ENCODE measurements at places on chromosomes 12 and 14.

- DNase-seq: no peak
These were observed 301.3 kb upstream of the STXBP6 start for GRCh38 chr14:25351269-25351668.

GRCh38 chr12:103326190-103326589, 169.6 kb downstream of the C12orf42 start:
- DNase-seq: no peak

DNA sequence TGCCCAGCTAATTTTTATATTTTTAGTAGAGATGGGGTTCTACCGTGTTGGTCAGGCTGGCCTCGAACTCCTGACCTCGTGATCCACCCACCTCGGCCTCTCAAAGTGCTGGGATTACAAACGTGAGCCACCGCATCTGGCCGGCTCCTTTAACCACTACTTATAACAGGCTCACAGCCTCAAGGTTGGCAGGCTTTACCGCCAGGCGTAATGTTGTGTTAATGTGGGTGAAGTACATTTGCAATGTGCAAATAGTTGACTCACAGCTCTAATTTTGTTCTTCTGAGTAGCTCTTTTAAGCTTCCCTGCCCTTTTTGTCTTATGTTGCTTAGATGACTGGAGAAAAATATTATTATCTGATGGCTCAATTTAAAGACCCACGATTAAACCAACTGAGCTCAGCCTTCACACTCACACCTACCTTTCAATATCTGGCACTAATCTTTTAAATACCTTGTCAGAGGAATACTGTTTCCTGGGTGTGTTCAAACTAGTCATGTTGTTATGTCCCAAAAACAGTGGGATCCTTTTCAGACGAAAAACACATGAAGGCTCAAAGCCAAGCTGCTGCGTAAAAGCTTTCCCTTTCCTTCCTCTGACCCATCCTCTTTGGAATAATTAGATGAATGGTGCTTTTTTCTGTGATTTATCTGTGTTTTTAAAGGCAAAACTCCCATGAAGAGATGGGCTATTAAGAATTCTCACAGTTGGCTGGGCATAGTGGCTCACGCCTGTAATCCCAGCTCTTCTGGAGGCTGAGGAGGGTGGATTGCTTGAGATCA, 57.2 kb upstream of the USP44 start:
- DNase-seq: no peak

DNA sequence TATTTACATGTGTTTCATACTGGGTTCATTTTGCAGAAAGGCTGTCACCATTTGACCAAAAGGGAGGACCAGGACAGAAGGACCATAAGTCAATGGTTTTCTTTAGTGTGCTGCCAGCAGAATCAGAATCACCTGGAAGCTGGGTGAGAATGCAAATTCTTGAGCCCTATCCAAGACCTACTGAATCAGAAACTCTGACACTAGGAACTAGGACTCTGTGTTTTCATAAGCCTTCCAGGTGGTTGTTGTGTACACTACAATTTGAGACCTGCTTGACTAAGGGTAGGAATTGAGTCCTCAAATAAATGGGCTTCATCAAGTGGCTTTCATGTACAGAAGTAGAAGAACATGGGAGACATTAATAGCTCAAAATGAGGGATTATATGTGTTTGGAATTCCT, 32.2 kb downstream of the PDE6H start:
- no peak for DNase-seq

DNA sequence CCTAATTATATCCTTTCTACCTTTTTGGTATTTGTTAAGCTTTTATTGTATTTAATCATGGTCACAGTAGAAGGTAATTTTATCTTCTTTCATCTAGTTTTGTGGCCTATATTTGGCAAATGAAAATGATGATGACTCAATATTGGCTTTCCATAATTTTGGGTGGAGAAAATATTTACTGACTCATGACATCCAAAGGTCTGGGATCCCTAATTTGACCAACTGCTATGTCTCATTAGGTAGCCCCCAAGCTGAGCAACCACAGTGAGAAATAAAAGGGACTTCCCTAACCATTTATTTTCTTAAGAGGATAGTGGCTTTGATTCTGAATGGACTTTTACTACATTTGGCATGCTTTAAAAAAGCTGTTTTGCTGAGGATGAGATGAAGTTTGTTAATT, 289.5 kb downstream of the RMST start:
- no peak for DNase-seq

DNA sequence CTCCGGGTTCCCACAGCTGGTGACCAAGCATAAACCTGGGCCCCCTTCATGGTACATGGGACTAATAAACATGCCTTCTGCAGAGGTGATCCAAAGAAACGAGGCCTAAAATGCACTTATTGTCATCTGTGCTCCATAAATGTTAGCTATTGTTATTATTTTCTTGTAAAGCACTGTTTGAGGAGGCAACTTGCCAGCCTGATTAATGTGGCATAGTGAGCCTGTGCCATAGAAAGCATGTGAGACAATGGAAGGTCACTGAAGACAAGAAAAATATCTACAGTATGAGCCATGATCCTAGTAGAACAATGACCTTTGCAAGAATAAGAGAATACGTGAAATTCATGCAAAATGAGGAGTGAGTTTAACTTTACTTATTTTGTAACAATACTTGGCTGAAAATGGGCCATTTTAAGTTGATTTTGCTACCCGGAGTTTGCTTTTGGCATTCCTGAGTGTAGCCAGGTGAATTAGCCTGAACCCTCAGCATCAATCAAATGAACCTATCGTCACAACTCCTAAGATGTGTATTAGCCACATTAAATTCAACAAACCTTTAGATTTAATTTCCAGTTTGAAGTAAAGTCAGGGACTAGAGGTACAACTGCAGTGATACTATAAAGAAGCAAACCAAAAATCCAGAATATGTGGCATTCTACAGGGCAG, 52.2 kb downstream of the CPM start:
- DNase-seq: no peak

GRCh38 chr12:125512541-125513298, 447.5 kb downstream of the AACS start:
- DNase-seq: no peak

DNA sequence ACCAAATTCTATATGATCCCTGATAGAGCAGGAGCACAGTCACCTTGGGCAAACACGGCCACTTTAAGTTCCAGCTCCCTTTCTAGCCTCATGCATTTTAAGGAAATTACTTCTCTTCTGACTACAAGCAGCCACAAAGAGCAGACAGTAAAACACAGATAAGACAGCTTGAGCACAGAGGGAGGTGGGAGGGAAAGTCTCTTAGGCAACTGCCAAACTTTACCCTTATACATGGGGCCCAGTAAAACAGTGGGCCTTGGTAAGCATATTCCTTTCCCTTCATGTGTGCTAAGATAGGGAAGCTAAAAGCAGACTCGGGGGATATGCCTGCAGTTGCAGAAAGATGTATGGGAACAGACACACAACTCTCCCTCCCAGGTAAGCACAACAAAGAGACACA, 235.9 kb downstream of the CPNE8 start:
- no peak for DNase-seq

DNA sequence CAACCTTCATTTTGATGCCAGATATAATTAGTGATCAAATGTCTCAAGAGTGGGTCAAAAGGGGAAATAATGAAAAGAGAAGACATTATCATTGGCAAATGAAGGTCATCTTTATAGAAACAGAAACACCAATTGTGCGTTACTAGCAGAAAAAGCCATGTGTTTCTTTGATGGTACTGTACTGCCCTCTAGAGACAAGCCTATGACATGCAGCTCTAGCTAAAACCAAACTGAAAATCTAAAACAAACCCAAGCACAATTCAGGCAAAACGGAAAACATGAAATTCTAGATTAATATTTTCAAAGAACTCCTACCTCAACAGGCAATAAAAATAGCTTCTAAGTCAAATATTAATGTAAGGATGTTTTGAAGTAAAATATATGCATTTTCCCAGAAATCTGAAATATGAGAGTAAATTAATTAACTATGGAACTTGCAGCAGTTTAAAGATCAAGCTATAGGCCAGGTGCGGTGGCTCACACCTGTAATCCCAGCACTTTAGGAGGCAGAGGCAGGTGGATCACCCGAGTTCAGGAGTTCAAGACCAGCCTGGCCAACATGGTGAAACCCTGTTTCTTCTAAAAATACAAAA, 115.4 kb downstream of the KLHL28 start:
- DNase-seq: no peak

- no peak for DNase-seq
These were observed 846 bp downstream of the MYO1A start for GRCh38 chr12:57049119-57049446.

GRCh38 chr12:101759396-101760047, 20.3 kb upstream of the SYCP3 start:
- no peak for DNase-seq

DNA sequence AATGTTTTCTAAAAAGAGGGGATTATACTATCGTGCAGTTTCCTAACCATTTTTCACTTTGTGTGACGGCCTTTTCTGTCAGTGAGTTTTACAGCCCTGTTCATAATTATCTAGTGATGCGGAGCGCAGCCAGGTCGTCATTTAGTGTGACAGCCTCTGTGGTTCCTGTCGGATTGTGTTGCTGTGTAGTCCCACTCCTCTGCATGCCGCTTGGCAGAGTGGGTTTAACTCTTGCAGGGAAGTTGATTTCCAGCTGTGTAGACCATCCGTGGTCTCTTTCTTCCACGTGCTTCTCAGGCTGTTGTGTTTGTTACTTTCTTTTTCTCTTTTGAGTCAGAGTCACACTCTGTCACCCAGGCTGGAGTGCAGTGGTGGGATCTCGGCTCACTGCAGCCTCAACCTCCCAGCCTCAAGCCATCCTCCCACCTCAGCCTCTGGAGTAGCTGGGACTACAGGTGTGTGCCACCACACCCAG, 8.6 kb downstream of the RAN start:
- DNase-seq: no peak

DNA sequence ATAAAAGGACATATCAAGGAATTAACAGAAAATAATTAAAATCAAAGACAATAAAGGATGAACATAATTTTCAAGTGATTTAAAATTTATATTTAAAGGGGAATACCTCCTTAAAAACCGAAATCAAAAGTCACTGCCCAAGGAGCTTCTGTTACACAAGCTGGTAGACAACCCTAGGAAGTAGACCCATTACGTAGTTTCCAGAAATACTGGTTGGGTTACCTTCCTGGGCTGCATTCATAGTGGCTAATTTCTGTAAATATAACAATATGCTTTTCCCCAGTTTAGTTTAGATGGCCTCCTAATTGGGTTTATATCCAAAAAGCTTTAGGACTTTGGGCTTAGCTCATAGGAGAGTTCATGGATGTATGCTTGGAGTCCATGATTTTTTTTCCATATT, 2.1 kb upstream of the EDDM3A start:
- no peak for DNase-seq

DNA sequence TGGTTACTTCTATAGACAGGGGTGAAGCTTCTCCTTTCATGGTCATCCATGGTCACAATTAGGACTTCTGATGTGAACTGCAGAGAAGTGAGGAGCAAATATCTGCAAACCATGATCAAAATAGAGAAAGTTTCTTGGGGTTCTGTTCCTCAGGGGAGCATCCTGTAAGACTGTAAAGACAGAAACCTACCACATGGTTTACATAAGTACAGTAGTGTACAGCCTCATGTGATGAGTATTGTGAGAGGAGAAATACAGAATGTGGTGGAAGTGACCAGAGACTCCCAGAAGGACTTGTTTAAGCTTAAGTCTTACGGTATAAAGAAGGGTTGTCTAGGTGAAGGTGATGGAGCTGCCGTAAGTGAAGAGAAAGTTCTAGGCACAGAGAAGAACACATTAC, 484.7 kb downstream of the LRIG3 start:
- DNase-seq: no peak

DNA sequence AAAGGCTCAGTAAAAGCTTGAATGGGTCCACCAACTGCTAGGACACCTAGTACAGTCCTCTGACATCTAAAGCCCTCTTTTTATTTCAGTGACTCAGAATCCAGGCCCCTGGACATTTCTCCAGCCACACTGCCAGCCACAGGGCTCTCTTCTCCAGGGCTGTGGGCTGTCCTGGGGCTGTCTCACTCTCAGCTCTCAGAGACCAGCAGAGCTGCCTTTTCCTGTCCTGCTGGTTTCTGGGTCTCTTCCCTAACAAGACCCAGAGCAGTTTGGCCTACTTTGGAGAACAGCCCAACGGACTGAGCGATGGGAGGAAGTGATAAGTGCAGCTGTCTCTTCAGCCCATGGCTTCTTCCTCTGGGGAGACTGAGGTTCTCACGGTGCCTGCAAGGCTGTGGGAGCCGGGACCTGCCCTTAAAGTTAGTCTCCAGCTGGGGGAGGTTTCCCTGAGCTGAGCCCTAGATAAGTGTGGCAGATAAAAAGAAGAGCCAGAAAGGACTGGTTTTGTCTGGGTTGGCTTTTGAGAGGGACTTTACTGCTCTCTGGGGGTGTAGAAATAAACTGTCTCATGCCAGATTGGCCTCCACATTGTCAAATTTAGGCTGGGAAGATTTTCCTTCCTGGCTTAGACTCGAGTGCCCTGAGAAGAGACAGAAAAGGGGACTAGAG, 979.8 kb downstream of the VRK1 start:
- no peak for DNase-seq

GRCh38 chr14:94689218-94689984, 77.2 kb downstream of the SERPINA3 start:
- DNase-seq: peak; percentile 90

- DNase-seq: no peak
These were observed 31.7 kb downstream of the VCPKMT start for GRCh38 chr14:50084666-50085065.

All from 8988T (cell line).